ENCODE measurements at places on chromosomes 1 and 21. TPM values are rescaled to one million over a fixed set of nuclear protein-coding genes. Genes with fewer than 3 reads are reported as not detected.

DNA sequence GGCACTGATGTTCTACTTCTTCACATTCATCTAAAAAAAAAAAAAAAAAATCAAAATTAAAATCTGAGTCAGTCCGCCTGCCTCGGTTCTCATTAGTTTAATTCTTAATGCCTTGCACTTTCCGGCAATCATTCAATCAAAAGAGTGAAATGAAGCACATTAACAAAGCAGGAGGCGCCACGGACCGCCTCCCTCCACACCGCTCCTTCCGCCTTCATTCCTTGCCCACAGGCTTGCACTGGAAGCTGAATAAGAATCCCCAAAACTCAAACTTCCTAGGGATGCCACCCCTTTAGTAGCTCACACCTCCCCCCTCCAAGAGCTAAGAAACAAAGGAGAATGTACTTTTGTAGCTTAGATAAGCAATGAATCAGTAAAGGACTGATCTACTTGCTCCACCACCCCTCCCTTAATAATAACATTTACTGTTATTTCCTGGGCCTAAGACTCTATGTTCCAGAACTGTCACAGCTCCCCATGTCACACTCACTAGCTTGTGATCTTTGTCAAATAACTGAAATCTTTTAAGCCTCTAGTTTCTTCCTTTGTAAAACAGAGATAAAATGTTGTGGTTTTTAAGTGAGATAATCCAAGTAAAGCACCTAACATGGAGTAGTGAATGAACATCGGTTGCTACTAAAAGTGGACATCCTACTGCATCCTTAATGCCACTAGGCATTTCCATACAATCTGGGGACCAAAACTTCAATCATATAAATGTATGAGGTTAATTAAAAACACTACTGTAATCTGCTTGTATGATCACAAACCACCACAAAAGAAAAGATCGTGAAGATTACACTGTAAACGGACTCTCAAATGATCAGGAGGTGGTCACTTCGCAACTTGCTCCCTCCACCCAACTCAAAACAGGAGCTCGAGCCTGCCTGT lies 27.4 kb downstream of the LGALS8 start:
- DNase-seq = no peak

The TXNIP gene
- polyA plus RNA-seq = 356 TPM

DNA sequence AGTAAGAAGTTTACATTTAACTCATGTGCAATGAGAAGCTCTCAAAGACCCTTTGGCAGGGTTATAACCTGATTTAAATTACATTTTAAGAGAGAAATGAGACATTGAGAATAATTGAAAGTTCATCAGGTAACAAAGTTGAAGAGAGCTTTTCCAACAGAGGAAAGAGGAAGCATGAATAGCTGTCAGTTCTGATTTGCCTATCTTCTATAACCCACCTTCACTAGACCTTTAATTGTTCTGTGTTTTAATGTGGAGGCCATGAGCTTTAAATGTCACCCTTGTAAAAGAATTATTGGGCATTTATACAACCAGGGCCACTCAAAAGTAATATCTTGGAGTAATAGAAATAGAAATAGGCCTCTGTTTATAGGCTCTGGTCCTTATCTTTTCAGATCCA lies 9.3 kb upstream of the FCRL1 start:
- no peak for DNase-seq

The PODN gene
- 1.4 TPM for polyA plus RNA-seq

DNA sequence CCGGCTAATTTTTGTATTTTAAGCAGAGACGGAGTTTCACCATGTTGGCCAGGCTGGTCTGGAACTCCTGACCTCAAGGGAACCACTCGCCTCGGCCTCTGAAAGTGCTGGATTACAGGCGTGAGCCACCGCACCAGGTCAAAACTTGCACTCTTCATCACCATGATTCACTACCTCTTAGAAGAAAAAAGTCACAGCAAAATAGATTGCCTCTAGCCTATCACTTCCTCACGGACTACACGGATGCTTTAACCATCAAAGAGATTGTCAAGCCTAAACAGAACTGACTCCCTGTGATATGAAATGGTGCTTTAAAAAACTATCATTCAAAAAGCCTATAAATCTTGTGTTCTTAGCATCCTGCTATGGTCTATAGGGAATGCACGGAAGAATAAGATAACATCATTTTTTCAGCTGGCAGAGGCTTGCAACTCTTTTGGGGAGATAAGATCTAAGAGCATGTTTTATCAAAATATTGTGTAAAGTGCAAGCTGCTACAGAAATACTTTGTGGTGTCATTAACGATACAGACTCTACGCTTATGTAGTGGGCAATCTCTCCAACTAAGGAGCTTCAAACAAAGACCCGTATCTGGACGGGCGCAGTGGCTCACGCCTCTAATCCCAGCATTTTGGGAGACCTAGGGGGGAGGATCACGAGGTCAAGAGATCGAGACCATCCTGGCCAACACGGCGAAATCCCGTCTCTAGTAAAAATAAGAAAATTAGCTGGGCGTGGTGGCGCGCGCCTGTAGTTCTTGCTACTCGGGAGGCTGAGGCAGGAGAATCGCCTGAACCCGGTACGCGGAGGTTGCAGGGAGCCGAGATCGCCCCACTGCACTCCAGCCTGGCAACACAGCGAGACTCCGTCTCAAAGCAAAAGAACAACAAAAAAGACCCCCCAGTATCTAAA lies 966 bp downstream of the TFB2M start:
- no peak for DNase-seq

The TMEM59 gene
- 521 TPM for polyA plus RNA-seq

- DNase-seq = peak; percentile 86
These were observed 19.9 kb upstream of the CLDN14 start for GRCh38 chr21:36499578-36500471.

- DNase-seq = no peak
These were observed 10.2 kb upstream of the OBSCN start for GRCh38 chr1:228197555-228198147.

GRCh38 chr1:210394281-210394821 lies 65.6 kb downstream of the HHAT start:
- DNase-seq = no peak

GRCh38 chr1:179327196-179327595 lies 33.6 kb downstream of the SOAT1 start:
- DNase-seq = no peak

The GCSAML gene
- polyA plus RNA-seq = not detected

DNA sequence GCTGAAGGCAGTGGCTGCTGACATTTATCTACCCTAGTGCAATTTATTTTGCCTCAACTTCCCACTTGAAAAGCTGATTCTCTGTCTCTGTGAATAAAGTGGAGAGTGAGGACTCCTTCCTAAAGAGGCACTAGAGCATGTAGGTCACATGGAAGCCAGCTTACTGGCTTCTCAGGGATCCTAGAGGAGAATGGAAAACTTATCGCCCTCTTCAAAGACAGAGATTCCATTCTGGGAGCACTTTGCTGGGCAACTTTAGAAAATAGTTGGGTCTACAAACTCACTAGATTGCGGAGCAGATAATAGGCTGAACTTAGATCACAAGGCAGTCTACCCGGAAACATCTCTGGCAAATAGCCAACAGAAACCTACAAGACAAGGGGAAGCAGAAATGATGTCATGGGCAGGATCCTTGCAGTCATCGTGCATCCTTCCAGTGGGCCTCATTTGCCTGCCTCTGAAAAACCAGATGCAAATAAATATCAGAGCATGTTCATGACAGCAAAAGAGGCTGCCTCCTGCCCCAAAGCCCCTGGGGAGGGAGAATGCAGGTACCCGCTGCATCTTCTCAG lies 104.8 kb upstream of the BARHL2 start:
- DNase-seq = no peak

The TNFRSF9 gene
- polyA plus RNA-seq = not detected

- DNase-seq = peak; percentile 68
These were observed 573 bp downstream of the KLHL21 start for GRCh38 chr1:6601923-6602668.

- no peak for DNase-seq
These were observed 139.3 kb upstream of the HMCN1 start for GRCh38 chr1:185594786-185595410.

GRCh38 chr1:246597340-246597739 lies 31.1 kb downstream of the CNST start:
- no peak for DNase-seq

- DNase-seq = no peak
These were observed 994 bp downstream of the RO60 start for GRCh38 chr1:193060406-193060805.

The C1orf210 gene
- 33.3 TPM for polyA plus RNA-seq

- DNase-seq = peak; percentile 62
These were observed 89.7 kb upstream of the RGS1 start for GRCh38 chr1:192485692-192486436.

The HOOK1 gene
- 9.4 TPM for polyA plus RNA-seq

GRCh38 chr1:223824287-223824686 lies 21.5 kb downstream of the TP53BP2 start:
- no peak for DNase-seq

The CLCA2 gene
- not detected for polyA plus RNA-seq

- DNase-seq = no peak
These were observed 47.7 kb downstream of the POU2F1 start for GRCh38 chr1:167268347-167268787.

DNA sequence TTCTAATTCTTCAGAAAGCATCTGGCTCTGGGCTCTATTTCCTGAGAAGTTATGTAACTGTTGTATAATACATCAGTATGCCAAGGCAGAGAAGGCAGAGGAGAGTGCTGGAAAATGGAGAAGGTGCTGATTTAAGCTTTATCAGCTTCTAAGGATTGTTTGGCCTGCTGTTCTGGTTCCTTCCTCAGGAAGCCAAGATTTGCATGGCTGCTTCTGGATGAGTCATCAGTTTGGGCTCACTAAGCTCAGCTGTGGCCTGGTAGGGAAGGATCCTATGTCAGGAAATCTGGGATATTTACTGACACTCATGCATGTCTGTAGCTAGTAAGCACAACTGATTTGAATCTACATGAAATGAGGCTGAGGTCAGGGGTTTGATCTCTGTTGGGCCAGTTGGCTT lies 73.2 kb upstream of the ADGRL4 start:
- peak; percentile 46 for DNase-seq

The OSBPL9 gene
- 73.2 TPM for polyA plus RNA-seq

- no peak for DNase-seq
These were observed 6.4 kb downstream of the ITGB2 start for GRCh38 chr21:44914176-44914874.

- no peak for DNase-seq
These were observed 49.4 kb upstream of the CD34 start for GRCh38 chr1:207960346-207960745.

DNA sequence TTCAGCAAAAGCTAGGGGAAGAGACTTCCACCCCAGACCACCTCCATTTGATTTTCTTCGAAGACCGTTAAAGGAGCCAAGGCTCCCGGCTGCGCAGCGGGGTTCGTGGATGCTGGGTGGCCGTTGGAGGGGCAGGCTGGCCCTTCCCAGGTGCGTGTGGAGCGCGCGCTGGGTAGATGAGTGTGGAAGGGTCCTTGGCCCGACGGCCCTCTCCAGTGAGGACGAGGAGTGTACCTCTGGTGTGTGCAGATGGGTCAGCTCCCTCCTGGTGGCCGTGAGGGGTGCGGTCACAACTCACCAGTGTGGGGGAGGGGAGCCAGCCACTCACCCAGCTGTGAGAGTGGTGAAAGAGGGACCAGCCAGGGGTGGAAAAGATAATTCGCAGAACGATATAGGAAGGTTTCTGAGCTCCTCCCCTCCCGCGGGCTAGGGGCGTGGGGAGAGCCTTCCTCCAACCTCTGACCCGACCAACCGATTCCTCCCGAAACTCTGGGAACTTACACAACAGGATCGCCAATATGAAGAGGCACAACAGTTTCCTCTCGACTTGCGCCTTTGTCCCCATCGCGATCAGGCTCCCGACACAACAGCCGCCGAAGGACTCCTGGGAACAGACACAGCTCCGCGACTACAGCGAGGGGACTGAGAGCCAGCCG lies at the start of gene F11R:
Gene F11R, minus strand, starts transcription at position 644 of the 656 bp plus-strand sequence. Its CDS starts 79 bp downstream, at position 565.
- DNase-seq = peak; percentile 72

GRCh38 chr21:34362136-34362444 lies 1.7 kb upstream of the KCNE2 start:
- DNase-seq = no peak

GRCh38 chr1:84998642-84999280 lies 1.8 kb upstream of the MCOLN2 start:
- no peak for DNase-seq

The KAZN gene
- polyA plus RNA-seq = 17.4 TPM

GRCh38 chr1:57483954-57484353 lies 60.1 kb upstream of the DAB1 start:
- no peak for DNase-seq

- DNase-seq = no peak
These were observed 98.3 kb upstream of the FGGY start for GRCh38 chr1:59198564-59198963.

The CCDC190 gene
- not detected for polyA plus RNA-seq
